ENCODE measurements at places on chromosomes 3 and 15.

DNA sequence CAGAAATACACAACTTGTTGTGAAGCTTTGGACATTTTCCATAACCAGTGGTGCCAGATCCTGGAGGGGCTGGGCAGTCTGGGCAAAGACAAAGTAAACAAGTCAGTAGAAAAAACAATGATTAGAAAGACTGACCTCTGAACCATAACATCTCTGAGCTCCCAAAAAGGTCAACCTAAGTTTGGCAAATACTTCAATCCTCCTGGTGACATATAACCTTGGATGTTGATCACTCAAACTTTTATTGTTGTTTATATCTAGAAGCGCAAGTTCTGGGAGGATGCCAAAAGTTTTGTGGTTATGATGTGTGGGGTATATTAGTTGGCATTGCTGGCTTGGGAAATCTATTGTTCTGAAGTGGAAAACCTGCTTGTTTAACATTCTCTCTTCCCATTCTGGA, 257.7 kb downstream of the DIPK2A start:
- DNase-seq, result no peak

DNA sequence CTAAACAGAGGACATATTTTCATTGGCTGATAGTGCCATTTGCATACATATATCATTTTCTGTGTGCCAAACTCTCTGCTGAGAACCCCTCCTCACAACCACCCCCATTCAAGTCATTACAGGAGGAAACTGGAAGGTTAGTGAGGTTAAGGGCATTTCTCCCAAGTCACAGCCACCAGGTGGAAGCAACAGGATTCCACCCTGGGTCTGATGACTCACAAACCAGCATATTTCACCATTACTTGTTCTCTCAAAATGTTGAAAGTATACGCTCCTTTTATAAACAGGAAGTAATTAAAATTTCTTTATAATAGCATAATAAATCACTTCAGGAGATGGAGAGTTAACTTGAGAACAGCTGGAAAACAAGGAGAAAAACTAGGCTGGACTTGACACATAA, 398.6 kb upstream of the WNT5A start:
- DNase-seq, result no peak

DNA sequence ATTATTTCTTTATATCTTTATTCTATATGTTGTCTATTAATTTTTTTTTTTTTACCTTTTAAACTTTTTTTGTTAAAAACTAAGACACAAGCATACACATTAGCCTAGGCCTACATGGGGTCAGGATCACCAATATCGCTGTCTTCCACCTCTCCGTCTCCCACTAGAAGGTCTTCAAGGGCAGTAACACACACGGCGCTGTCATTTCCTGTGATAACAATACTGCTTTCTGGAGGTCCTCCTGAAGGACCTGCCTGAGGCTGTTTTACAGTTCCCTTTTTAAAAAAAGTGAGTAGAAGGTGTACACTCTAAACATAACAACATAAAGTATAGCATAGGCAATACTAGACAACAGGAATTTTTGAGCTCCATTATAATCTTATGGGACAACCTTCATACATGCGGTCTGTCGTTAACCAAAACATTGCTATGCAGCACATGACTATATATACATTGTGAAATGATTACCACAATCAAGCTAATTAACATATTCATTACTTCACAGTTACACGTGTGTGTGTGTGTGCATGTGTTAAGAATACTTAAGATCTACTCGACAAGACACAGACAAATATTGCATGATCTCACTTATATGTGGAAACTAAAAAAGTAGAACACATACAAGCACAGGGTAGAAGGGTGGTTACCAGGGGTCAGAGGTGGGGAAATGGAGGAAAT, 20.8 kb downstream of the RAB6B start:
- DNase-seq, result no peak

GRCh38 chr3:174170248-174170647, 688.9 kb upstream of the NAALADL2 start:
- no peak for DNase-seq

- no peak for DNase-seq
Observed at GRCh38 chr3:49244581-49245205, 32.3 kb downstream of the C3orf62 start.

DNA sequence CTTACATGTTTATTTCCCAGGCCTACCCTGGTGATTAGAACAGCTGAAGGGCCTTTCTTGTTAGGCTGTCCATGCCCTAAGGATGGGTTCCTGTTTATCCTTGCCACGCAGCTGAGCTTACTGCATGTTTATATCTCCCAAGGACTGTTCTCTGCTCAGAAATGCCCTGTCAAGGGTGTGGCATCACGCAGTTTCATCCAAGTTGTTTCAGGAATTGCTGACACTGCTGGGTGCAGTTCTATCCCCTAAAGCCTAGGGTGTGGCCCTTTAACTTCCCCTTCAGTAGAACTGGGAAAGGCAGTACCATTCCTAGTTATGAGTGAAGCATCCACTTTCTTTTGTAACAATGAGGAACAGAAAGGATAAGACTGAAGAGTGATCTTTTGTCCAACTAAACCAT, 5.0 kb downstream of the ELL3 start:
- DNase-seq, result no peak

- DNase-seq, result no peak
Observed at GRCh38 chr15:82792068-82792467, 13.8 kb downstream of the FSD2 start.

DNA sequence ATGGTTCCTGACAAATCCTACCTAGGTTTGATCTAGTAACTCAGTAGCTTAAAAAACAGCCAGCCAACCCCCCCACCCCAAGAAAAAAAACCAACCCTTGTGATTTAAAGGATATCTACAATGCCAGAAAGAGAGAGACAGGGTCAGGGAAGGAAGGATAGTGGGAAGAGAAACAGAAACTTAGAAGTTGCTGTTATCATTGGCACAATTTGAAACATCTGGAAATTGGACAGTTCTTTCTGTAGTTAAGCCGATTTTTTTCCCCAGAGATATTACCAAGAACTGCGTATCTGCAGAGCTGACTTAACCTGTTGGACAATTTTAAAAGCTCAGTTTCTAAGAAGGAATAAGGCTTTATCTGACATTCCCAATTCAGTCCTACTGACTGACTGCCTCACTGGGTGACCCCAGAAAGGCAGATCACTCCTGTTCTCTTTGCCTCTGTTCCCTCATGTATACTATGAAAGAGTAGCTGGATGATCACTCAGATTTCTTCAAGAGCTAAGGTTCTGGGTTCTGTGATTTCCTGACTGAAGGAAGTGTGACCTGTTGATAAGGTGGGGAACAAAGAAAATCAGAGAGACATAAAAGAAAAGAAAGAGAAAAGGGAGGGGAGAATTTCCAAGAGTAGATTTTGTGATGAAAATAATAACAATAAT, 128.3 kb downstream of the MAP2K5 start:
- DNase-seq, result no peak

DNA sequence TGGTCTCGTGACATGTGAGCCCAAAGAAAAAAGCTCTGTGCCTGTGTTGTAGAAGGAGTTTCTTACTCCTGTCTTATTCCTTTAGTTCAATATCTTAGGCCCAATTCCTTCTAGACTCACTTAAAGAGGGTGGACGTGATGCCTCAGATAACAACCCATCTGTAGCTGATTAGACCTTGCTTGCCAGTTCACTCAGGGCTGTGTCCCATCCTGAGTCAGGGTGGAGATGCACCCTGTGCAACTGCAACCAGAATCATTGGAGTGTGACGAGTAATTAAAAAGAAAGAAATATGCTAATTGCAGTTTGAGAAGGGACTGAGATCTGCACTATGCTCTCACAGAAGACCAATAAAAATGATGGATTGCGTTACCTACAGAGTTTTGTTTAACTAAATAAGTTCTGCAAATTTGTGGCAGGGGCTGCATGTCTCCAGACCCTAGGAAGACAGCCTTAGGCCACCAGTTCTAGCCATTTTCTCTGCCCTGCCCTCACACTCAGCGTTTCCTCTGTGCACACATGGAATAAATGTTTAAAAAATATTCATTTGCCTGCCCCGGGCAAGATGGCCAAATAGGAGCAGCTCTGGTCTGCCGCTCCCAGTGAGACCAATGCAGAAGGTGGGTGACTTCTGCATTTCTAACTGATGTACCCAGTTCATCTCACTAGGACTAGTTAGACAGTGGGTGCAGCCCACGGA, 83.0 kb downstream of the MOBP start:
- no peak for DNase-seq

DNA sequence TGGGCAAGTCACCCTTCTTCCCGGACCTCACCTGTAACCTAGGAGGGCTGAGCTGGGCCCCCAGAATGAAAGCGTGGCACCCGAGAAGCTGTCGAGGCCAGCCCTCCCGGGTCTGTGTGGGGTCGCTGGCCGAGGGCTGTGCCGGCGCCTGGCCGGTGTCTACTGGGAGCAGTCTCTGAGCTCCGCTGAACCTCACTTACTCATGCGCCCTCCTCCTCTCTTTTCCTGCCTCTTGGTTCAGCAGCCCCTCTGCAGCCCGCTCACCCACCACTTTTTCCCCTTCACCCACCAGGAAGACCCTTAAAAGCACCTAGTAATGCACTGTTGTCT, 419 bp downstream of the HYKK start:
- DNase-seq, result no peak

DNA sequence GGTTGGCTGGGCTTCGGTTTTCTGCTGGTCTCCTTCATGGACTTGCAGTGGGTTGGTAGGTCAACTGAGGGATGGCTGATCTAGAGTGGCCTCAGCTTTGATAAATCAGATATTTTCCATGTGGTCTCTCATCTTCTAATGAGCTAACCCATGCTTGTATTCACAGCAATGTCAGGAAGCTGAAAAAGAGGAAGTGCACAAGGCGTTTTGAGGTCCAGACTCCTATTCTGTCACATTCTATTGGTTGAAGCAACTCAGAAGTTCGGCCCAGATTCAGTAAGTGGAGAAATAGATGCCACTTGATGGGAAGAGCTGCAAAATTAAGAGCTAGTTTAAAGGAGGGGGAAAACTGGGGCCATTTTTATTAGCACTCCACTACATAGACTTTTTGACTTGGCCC, 361.2 kb downstream of the DIPK2A start:
- DNase-seq, result no peak

GRCh38 chr15:81253846-81254245, 57.2 kb downstream of the IL16 start:
- no peak for DNase-seq

DNA sequence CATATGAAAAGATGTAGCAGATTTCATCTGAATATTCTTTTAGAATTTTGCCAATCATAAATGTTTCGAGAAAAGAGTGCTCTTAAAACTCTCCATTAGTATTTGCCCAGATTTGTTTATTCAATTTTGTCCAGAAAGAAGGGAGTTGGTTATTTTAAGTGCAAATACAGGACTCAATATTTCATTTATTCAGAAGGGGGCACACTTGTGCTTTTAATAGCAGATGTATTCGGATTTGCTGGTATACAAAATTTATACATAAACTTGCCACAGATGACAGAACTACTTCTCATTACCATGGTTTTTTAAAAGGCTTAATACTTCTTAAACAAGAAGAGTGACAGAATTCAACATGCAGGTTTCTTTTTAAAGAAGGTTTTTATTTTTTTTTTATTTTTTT, 69.8 kb upstream of the GRM7 start:
- no peak for DNase-seq

DNA sequence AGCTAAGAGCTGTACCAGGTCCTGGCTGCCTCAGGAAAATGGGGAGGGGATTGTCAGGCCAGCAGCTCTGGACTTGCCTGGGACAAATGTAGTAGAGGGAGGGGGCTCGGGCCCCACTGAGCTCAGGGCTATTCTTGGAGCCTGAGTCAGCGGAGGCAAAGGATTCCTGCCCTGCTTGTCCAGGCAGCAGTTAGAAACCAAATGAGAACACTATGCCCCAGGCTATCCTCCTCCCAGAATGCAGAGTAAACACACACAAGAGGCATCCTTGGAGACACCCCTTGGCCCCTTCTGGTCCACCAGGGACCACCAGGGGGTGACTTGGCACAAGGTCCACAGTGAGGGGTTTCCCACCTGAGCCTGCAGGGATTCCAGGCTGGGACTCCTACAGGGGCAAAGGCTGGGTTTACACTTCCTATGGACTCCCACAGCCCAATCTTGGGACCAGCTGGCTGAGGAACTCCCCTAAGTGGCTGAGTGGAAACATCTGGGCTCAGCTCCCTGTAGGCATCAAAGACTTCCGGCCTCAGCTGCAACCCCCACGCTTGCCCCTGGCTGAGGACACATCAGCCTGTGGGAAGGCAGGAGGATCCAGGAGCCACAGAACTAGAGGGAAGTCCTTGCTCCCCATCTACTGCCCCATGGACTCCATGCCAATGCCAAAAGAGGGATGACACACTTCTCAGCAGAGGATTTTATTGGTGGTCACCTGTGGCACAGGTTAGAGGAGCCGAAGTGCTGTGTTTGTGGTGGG, 3.4 kb upstream of the COL7A1 start:
- no peak for DNase-seq

GRCh38 chr3:112320691-112321090, 12.3 kb upstream of the CD200 start:
- DNase-seq, result no peak

GRCh38 chr3:71846185-71846584, 61.2 kb upstream of the PROK2 start:
- DNase-seq, result no peak

GRCh38 chr15:84883916-84884781, at the start of gene SLC28A1:
SLC28A1 (plus strand) TSS chr15:84884662; CDS start chr15:84887761, 3,099 bp downstream.
- DNase-seq, result no peak

- DNase-seq, result no peak
Observed at GRCh38 chr15:68425428-68426060, 6.4 kb downstream of the ITGA11 start.

GRCh38 chr15:84822653-84823281, 5.6 kb downstream of the ALPK3 start:
- DNase-seq, result peak; percentile 56

DNA sequence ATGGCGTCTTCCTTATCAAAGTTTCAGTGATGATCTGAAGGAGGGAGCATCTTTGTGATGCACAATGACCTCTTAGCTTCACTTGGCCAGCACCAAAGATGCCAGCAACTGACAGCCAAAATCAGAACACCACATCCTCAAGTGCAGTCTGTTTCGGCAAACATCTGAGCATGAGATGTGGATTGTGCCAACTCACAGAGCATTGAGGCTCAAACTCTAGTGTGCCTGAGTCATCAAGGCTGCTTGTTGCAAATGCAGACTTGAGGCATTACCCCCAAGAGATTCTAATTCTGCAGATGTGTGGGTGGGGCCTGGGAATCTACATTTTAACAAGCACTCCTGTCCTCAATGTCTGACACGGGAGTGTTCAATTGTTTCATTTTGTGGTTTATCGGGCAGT, 35.8 kb downstream of the ABHD5 start:
- no peak for DNase-seq

GRCh38 chr15:73852507-73852906, 20.9 kb upstream of the TBC1D21 start:
- DNase-seq, result no peak

- DNase-seq, result no peak
Observed at GRCh38 chr15:69727121-69727924, 274.7 kb downstream of the RPLP1 start.

GRCh38 chr3:13233487-13234485, 160.6 kb upstream of the IQSEC1 start:
- no peak for DNase-seq

- no peak for DNase-seq
Observed at GRCh38 chr15:54594115-54594514, 602.6 kb downstream of the RSL24D1 start.

- no peak for DNase-seq
Observed at GRCh38 chr3:38990621-38991020, 61.1 kb downstream of the SCN11A start.

- no peak for DNase-seq
Observed at GRCh38 chr3:21668012-21668411, 83.0 kb downstream of the ZNF385D start.

Data from right forelimb (tissue), 1 donor.